Activated CD8-positive, alpha-beta T cell treated with anti-CD3 and anti-CD28 coated beads for 36 hours (primary cell): ENCODE measurements at places on chromosomes 3 and 15. TPM values are rescaled to one million over a fixed set of nuclear protein-coding genes. Genes with fewer than 3 reads are reported as not detected.

DNA sequence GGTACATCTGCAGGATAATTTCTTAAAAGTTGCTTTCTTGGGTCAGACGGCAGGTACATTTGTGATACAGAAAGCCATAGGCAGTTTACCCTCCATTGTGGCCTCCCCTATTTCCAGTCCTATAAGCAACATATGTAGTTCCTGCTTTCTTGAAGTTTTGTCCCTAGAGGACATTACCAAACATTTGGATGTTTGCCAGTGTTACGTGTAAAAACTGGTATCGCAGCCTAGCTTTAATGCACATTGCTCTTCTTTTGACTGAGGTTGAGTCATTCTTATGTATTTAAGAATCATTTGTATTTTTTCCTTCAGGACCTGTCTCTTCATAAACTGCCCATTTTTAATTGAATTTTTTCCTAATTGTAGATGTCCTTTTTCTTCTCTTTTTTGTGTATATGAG is 114.3 kb downstream of the DIPK2A start:
- no peak for DNase-seq

GRCh38 chr3:126816298-126816697 is 112.3 kb downstream of the CHCHD6 start:
- DNase-seq = no peak

- DNase-seq = peak; percentile 51
Measured at GRCh38 chr15:63372018-63372705, 9.5 kb downstream of the CA12 start.

GRCh38 chr3:52403271-52403841 is 41.5 kb downstream of the SEMA3G start:
- no peak for DNase-seq

DNA sequence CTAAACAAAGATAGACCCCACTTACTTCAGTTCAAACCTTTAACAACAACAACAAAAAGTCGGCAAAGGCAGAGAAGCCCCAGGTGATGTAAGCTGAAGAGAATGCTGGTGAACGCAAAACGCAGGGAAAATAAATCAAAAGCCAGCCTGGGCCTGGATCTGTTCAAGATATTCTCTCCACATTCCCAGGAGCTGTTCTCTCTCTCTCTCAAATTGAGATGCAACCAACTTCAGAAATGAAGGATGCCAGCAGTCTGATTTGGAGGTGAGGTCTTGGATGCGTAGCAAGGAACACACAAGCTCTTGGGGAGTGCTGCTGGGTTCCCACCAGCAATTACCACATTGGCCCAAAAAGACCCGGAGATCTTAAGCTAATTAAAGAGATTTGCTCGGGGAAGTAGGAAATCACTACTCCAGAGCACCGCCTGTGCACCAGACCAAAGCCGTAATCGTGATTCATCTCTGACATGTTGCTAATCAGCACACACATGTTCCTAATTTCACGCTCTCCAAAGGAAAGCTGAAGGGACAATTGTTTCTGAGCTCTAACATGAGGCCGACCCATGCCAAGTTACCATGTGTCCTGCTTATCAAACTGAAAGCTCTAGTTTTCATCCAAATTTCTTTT is 37.1 kb downstream of the IL17RD start:
- no peak for DNase-seq

GRCh38 chr3:59856934-59857460 is 807.2 kb upstream of the CFAP20DC start:
- no peak for DNase-seq

GRCh38 chr15:79160211-79160610 is 69.6 kb upstream of the RASGRF1 start:
- DNase-seq = no peak

DNA sequence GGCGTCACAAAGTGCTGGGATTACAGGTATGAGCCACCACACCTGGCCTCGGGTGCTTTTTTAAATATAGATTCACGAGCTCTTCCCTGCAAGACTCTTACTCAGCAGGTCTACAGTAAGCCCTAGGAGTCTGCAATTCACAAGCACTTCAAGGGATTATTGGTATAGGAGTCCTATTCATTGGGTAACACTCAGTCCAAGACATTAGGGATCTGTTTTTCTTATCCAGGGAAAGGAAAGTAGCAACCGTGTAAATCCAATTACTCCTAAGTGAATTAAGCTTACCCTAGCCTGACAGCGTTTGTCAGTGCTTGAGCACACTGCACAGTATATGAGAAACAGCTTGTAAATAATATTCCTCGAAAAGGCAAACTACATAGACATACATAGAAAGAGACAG is 109.9 kb downstream of the SENP2 start:
- DNase-seq = no peak

GRCh38 chr3:78116874-78117273 is 1077.0 kb downstream of the ROBO2 start:
- no peak for DNase-seq

DNA sequence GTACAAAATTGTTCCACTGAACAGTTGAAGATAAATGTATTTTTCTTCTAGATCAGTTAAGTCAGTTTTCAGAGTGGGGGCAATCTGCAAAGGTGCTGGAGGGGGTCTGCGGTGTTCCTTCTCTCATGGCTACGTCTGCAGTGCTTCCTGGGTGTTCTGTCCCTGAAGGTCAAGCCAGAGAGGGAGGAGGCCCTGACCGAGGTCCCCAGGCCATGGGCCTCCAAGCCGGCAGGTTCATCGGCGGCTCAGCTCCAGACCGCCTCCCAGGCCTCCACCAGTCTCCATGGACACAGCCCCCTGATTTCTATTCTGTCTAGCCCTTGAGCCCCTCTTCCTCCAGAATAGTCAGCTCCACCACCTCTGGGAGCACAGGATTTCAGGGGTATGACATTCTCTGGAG is 28.5 kb upstream of the TSEN2 start:
- DNase-seq = no peak

DNA sequence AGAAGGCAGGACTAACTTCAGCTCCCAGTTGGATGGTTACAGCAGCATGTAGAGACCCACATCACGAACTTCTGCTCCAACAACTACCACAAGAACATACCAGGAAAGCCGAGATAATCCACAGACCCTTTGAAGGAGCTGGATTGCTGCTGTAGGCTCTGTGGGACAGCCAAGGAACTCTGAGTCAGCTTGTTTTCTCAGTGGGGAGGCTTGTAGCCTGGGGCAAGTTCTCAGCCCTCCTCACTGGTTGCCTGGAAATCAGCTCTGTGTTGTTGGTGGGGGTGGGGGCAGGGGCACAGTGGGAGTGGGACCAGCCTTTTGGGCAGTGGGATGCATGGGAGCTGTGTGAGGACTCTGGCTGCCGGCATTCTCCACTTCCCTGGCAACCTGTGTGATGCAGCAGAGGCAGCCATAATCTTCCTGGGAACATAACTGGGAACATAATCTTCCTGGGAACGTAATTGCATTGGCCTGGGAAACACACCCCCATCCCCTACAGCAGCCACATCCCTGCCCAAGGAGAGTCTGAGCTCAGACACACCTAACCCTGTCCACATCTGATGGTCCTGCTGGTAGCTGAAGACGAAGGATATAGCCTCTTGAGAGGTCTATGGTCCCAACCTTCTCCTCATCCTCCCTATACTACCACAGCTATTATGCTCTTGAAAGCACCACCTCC is 153.1 kb downstream of the PEAK1 start:
- DNase-seq = no peak

DNA sequence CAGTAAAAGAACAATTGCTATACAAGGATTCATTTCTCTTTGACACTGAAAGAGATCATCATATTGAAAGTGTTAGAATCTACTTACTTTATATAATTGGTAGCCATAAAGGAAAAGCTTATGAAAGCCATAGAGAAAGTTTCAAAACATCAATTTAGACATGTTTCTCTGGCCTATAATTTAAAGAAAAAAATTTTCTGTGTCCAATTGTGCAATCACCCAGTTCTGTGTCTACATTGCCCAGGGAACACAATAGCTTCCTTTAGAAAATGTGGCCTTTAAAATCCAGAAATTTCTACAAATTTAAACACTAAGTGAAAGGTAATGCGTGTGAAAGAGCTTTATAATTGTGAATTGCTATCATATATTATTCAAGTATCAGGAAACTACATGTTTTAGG is 259.2 kb downstream of the GBE1 start:
- no peak for DNase-seq

DNA sequence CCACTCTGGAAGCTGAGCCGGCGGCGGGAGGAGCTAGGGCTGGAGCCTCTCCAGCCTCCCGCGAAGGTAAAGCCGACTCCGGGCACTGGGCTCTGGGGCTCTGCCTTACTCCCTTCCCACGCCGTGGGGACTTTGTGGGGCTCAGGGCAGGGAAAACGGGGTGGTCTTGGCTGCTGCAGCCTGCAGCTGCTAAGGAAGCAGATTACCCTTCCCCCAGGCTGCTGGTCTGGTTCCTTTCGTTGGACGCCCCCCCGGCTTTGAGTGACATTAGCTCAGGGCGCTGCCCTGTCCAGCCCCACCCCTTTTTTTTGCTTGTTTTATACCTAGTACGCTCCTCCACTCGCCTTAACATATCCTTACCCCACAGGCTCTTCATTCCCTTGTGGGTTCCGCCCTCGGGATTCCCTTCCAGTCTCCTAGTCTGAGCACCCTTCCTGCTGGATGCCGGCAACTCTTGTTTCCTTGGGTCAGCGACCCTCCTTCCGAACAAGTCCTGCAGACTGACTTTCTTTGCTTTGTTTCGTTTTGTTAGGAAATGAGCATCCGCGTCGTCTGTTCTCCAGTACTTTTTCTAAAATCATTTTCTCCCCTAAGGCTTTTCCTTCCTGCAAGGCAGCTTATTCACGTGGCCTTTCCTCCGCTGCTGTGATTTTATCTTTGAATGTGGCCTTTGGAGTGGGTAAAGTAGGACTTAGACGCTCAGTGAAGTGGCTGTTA is 551 bp downstream of the DNAJC13 start:
- peak; percentile 72 for DNase-seq

GRCh38 chr3:131591394-131592014 is 88.7 kb upstream of the MRPL3 start:
- no peak for DNase-seq

DNA sequence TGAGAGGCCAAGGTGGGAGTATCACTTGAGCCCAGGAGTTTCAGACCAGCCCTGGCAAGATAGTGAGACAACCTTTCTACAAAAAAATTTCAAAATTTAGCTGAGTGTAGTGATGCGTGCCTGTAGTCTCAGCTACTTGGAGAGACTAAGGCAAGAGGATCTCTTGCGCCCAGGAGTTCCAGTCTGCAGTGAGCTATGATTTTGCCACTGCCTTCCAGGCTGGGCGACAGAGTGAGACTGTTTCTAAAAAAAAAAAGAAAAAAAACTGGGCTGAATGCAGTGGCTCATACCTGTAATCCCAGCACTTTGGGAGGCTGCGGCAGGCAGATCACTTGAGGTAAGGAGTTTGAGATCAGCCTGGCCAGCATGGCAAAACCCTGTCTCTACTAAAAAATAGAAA is 14.0 kb upstream of the PIK3CB start:
- no peak for DNase-seq

DNA sequence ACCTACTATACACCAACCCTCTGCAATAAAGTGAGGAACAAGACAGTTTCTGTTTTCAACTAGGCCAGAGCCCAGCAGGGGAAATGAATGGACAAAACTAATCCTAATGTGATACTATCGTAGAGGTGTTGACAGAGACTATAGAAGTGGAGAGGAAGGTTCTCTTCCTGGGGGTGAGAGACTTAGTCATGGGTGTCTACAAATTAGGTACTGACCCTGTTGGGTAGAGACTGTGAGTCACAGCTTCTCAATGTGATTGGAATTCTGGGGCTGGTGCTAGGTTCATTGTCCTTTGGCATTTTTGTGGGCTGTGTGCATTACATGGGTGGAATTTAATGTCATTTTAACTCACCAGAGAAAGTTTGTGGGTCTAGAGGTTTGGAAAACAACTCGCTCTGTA is 79.3 kb downstream of the ADAMTSL3 start:
- DNase-seq = no peak

The PPP1R14D gene
- not detected for total RNA-seq

The ACOX2 gene
- not detected for total RNA-seq

The IL17RE gene
- 1.7 TPM for total RNA-seq

The PTH1R gene
- not detected for total RNA-seq

The SNTN gene
- not detected for total RNA-seq

The ENTPD3 gene
- not detected for total RNA-seq

The TRPM1 gene
- not detected for total RNA-seq

The CISH gene
- 307 TPM for total RNA-seq

The IMPG2 gene
- 0.13 TPM for total RNA-seq

The ZBED2 gene
- 235 TPM for total RNA-seq

The PLS1 gene
- total RNA-seq = 5.6 TPM

The NR2C2 gene
- 47.1 TPM for total RNA-seq

The TMCO5A gene
- total RNA-seq = not detected

The EDEM1 gene
- 159 TPM for total RNA-seq

The FHIT gene
- total RNA-seq = 7.9 TPM

The RTP1 gene
- not detected for total RNA-seq
